ENCODE measurements at places on chromosomes 16 and 17. TPM values are rescaled to one million over a fixed set of nuclear protein-coding genes. Genes with fewer than 3 reads are reported as not detected.

PAQR4 gene
- total RNA-seq: 13.8 TPM

OR4D1 gene
- total RNA-seq: not detected

HBZ gene
- not detected for total RNA-seq

CD300C gene
- total RNA-seq: not detected

PHKB gene
- total RNA-seq: 27.6 TPM

DPEP1 gene
- total RNA-seq: not detected

HBA1 gene
- not detected for total RNA-seq

GNAO1 gene
- not detected for total RNA-seq

- no peak for DNase-seq
Measured at GRCh38 chr17:60993497-60993896, 315.8 kb downstream of the BCAS3 start.

GRCh38 chr17:31738996-31739699 is 119.9 kb downstream of the COPRS start:
- peak; percentile 96 for DNase-seq

GRCh38 chr17:55335625-55336024 is 70.9 kb downstream of the HLF start:
- no peak for DNase-seq

DNA sequence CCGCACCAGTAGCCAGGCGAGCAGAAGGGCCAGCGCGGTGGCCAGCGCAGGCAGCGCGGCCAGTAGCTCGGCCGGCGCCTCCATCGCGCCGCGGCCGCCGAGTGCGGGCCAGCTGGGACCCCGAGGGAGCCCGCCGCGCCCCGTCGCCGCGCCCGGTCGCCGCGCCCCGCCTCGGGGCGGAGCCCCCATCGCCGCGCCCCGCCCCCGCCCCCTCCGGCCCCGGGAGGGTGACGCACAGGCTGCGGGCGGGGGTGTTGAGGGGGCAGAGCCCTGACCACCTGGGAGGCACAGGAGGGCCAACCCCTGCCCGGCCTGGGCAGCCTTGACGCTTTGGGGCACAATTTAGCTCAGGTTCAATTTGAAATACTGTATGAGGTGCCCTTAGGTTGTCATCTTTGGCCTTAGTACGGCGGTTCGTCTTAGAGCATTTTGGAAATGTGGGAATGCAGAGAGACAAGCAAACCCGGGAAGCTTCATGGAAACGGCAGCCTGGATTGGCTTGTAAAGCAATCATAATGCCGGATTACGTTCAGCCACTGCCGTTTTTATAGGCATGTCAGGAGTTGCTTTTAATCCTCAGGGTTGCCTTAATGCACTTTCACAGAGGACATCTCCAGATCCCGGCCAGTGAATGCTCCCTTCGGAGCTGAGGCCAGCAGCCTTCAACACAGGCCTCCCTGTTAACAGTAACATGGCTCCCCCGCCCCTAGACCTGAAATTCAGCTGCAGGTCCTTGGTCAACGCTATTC is at the start of gene MXRA7:
MXRA7 (minus strand) TSS at position 103 of the 749 bp plus-strand sequence; CDS start at position 84, 19 bp downstream.
- peak; percentile 61 for DNase-seq

- peak; percentile 8 for DNase-seq
Measured at GRCh38 chr16:2692948-2693651, 10.8 kb downstream of the KCTD5 start.

GRCh38 chr16:70253291-70254106 is 1.8 kb upstream of the EXOSC6 start:
- peak; percentile 41 for DNase-seq

GRCh38 chr17:68359791-68360535 is 68.7 kb downstream of the ARSG start:
- DNase-seq: no peak

DNA sequence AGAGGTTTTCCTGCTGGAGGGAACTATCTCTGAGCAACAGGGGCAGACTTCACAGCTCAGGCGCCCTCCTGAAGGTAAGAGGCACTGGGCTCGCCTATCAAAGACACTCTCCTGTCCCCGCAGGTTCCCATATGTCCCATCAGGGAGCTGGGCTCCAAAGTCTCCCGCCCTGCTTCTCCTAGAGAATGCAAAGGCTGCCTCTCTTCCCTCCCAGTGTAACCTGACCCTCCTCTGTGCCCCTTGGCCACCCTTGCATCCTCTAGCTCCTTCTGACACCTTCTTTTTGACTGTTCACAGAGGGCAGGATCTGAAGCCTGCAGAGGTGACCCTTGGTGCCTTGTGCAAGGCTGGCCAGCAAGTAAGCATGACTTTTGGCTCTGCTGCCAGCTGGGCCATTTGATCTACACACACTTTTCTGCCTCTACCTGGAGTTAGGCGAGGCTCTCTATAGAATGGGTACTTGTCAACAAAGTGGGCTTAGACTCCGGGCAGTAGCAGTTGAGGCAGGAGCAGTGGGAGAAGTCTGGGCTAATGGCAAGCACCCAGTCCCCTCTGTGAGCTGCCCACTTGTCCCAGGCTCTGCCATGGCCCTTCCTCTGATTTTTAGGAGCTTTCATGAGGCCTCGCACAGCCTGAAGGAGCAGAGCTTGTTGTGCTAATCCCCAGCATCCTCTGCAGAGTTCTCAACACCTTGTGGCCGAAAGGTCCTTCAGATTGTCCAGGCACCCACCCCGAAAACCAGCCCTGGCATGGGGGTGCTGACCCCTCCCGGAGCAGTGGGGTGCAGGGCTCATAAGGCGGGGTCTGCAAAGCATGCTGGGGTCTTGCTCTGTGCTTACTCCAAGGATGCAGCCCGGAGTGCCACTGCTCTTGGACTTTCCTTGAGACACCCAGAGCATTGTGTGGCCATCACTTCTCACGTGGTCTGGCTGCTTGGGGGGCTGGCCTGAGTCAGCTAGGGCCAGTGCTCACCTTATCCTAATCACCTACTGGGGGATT is 122.9 kb downstream of the METRNL start:
- no peak for DNase-seq

DNA sequence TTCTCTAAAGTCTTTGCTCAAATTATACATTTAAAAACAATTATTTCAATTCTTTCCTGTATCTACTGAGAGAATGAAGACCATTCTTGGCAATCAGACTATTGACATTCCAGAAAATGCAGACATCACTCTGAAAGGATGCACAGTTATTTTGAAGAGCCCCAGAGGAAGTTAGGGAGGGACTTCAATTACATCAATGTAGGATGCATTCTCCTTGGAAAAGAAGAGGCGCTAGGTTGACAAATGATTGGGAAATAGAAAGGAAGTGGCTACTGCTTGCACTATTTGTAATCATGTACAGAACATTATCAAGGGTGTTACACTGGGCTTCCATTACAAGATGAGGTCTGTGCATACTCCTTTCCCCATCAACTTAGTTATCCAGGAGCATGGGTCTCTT is 74.3 kb downstream of the SSH2 start:
- DNase-seq: peak; percentile 52

DNA sequence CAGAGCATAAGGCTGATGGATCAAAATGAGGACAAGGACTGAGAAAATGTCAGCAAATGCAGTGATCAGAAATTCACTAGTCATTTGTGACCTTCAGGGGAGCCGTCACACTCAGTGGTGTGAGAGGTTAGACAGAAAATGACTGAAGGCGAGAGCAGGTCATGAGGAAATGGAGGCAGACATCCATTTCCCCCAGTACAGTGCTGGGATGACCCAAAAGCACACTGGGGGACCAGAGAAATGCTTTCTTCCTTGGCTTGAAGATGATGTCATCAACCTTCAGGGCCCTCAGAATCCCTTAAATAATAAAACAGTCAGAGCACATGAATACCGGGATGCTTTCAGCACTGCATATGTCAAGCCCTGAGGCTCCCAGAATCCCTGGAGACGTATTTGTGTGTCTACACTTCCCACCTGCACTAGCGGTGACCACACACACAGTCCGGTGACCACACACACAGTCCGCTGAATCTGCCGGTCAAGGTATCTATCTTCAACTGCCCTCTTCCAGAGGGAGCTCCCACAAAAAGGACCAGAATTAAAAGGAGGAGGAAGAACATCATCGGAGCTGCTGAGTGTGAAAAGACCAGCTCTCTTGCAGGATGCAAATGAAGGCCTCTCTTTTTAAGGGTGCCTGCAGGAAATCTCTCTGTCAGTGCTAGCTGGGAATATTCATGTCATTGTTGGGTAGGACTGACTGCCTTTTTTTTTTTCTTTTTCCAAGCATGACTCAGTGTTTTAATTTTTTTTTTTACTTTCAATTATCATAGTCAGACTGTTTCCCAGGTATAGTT is 8.2 kb downstream of the UBE2O start:
- peak; percentile 33 for DNase-seq

- DNase-seq: no peak
Measured at GRCh38 chr16:1338855-1339675, 5.6 kb downstream of the BAIAP3 start.

GRCh38 chr16:28280881-28281836 is 11.2 kb upstream of the SBK1 start:
- DNase-seq: no peak

DNA sequence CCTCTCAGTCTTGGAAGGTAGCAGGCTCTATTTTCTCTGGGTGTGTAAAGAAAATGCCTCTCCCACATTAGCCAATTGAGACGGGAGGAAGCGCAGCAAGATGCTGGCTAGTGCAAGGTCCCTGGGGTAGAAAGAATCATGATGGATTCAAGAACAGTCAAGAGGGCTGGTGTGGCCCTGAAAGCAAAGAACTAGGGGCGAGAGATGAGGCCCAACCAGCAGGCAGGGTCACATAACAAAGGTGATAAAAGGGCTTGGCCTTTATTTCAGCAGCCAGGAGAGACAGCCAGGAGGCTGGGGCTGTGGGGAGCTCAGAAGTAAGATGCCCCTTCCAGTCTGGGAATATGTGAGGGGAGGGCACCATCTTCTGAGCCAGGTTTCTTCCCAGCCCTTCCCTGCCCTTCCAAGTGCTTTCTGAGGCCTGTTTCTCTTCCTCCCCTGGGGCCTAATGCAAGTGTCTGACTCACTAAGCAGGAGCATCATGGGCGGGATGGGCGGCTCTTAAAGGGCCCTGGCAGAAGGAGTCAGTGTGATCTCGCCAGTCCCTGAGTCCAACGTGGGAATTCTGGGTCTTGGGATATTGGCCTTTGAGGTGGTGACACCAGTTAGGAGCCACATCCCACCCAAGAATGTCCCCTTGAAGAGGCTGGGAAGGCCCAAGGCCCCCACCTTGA is 3.9 kb upstream of the NLRC5 start:
- DNase-seq: peak; percentile 90

GRCh38 chr16:76280421-76281215 is 3.4 kb downstream of the CNTNAP4 start:
- no peak for DNase-seq

DNA sequence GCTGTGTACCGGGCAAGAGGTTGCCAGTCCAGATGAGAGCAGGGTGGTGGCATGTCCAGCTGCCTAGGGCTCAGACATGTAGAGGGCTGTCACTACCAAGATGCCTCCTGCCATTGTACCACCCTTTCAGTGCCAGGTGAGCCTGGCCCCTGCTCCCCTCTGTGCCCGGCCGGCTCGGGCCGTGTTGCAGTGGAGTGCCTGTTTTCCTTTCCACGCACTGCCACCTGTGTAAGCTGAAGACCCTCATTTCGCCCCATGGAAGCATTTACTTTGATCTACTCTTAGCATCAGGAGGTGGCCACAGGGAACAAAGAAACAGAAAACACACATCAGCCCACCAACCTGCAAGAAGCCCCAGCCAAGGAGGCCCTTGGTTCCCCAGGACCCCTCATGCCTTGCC is 4.6 kb upstream of the RBFOX3 start:
- no peak for DNase-seq

DNA sequence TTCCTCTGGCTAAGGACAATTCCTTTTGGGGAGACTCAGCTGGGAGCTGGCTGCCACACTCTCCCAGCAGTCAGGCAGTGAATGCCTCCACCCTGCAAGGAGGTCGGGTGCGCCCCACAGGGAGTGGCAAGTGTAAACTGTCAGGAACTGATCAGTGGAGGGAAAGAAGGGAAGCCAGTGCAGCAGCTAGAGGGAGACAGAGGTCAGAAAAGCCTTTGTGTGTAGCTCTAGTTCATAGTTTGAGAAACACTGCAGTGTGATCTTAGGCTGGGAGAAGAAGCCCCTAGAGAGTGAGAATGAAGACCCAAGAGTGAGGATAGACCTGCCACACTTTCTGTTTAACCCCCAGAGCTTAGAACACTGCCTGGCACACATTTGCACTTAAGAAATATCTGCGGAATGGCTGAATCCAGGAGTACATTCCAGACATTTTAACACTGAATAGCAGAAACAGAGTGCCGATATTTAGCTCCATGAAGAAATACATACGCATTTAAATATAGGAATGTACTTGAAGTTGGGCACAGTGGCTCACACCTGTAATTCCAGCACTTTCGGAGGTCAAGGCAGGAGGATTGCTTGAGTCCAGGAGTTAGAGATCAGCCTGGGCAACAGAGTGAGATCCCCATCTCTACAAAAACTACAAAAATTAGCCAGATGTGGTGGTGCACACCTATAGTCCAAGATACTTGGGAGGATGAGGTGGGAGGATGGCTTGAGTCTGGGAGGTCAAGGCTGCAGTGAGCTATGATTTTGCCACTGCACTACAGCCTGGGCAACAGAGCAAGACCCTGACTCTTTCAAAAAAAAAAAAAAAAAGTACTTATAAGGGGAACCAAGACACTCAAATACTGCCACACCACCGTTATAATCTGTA is 11.1 kb upstream of the SLC5A11 start:
- DNase-seq: peak; percentile 61

DNA sequence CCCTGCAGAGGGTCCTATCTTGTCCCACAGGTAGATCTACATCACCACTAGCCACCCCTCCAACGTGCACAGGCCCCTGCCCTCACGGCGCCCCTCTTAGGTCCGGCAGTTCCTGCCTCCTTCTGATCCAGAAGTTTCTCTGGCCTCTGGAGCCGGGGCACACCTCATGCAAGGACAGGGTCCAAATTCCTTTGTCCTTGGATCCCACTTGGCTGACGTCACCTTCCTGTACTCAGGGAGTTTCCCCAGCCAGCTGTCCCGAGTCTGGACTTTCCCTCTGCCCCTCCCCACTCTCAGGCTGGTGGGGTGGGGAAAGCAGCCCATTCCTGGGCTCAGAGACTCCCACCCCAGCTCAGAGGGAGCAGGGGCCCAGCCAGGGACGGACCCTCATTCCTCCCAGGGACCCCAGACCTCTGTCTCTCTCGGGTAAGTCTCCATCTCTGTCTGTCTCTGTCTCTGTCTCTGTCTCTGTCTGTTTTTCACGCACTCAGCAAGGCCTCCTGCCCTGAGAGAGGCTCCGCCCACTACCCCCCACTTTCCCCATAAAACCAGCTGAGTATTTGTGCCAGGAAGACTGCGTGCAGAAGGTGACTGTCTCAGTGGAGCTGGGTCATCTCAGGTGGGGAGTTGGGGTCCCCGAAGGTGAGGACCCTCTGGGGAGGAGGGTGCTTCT is at the start of gene IL32:
IL32 (plus strand) TSS at position 572 of the 673 bp plus-strand sequence. CDS start 172 bp downstream, outside the sequence.
- DNase-seq: peak; percentile 86

- peak; percentile 92 for DNase-seq
Measured at GRCh38 chr17:64240741-64241347, 22.2 kb downstream of the TEX2 start.

GRCh38 chr16:81639931-81640680 is 139.0 kb upstream of the PLCG2 start:
- DNase-seq: no peak

- DNase-seq: peak; percentile 92
Measured at GRCh38 chr17:29722411-29723198, 99.9 kb upstream of the CORO6 start.

- DNase-seq: no peak
Measured at GRCh38 chr17:49980703-49981197, 11.8 kb downstream of the DLX4 start.
